Effector CD8-positive, alpha-beta T cell (primary cell): ENCODE measurements at places on chromosomes 12 and 14.

DNA sequence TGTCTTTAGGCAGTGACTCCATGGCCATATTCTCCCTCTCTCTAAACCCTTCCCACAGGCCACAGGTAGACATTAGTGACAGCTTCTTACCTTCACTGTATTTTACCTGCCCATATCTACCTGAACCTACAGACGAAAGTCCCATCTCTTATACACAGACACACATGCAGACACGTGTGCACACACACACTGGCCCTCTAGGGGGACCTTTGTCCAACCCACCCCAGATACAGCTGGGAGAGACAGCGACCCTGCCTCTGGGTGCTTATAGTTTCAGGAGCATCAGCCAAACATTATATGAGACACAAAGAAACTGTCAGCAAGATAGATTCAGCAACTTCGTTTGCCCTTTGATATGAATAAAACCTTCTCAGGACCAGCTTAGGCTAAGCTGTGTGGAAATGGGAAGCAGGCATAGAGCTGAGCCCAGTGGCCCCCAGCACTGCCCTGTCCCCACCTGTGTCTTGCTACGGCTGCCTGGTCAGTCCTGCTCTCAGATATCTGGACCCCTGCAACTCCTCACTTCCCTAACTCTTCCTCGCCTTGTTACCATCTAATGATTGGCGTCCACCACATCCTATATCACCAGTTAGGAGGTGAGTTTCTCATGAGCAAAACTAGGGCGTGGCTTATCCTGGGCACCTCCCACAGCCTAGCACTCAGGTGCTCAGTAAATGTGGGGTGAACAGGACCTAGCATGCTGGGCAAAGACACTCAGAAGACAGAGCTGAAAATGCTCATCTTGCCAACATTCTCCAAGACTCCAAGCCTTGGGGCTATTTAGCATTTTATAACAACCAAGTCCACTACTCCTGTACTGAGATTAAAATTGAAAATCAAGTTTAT lies 12.0 kb upstream of the CD9 start:
- no peak for DNase-seq

DNA sequence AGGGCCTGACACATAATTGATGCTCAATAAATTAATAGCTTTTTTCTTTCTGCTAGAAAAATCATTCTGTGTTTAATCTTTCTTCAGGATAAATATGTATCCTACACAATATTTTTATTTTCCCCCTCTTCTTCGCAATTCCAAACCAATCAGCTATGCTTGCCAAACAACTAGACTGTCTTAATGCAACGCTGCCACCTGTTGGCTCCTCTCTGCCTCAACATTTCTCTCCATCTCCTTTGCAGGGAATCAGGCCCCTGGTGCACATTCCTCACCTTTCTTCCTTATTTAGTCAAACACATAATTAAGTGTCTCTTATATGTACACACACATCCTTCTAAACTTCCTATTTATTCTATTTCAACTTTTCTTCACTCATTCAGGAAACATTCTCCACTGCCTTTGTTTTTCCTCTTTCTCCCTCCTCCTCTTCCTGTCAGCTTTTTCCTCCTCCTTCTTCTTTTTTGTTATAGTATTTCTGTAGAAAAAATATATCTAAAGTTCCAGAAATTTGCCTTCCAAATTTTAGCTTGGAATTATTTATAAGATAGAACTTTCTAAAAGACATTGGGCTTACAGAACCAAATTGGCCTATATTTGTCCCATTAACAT lies 406.0 kb downstream of the PRKD1 start:
- DNase-seq: no peak

- DNase-seq: no peak
Observed at GRCh38 chr12:124391340-124392261, 96.7 kb downstream of the RFLNA start.

DNA sequence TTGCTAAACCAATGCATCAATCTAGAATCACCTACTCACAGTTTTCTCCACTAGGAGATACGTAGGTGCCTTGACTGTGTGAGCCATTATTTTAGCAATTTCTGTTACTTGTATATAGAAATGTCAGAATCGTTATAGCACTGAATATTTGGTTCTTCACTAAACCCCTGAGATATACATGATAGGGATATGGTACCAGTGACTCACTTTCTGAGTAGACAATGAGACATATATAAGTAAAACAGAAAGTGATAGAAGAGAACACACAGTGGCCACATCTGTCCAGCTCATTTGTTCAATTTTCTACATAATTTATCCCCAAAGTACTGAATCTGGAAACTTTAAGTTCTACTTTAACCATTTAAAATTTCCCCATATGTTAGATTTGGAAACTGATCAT lies 1505.5 kb upstream of the TMEM132C start:
- DNase-seq: no peak

DNA sequence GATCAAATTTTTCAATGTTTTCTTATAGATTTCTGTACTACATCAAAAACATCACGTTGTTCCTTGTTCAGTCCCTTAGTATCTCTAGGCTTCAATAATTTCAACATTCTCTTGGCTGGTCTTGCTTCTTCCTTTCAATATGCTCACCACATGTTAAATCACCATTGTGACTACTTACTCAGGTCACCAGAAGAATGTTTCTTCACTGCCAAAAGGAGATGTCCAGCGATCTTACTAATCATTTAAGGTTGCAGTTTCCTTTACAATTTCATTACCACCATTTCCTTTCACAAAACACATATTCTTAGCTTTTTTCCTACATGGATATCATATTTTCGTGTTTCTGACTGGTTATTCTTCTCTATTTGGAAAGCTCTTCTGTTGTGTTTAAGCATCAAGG lies 363.8 kb downstream of the NAV3 start:
- DNase-seq: no peak

DNA sequence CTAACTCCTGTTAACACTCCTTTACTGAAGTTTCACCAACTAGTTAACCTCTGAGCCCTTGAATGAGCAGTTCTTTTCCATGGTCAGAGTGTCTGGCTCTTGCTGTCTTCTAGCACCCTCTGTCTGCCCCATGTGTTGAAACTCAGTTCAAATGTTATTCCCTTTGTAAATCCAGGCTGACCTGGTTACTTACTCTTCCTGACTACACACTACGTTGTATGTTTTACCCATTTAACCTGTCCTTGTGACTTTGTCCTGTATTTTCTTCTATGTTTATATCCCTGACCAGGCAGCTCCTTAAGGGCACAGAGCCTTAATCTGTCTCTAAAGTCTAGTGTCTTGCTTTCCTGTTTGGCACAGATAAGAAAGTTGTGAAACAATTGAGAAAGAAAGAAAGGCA lies 389.0 kb upstream of the RPL10L start:
- no peak for DNase-seq

GRCh38 chr14:84017495-84017894 lies 1512.4 kb upstream of the FLRT2 start:
- DNase-seq: no peak

GRCh38 chr14:50835280-50835679 lies 4.3 kb upstream of the NIN start:
- no peak for DNase-seq

DNA sequence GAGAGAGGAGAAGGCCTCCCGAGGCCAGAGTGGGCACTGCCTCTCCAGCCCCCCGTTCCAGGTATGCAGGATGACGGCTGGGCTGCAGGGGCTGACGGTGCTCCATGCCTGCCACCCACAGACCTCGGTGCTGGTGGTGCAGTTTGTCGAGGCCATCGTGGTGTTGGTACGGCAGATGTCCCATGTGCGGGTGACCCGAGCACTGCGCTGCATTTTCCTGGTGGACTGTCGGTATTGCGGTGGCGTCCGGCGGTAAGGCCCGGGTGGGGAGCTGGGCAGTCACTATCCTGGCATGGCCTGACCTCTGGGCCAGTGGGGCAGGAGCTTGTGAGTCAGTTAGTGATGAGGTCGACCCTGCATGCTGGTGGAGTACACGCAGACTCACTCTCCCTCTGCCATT lies 47.4 kb downstream of the TPCN1 start:
- DNase-seq: no peak

DNA sequence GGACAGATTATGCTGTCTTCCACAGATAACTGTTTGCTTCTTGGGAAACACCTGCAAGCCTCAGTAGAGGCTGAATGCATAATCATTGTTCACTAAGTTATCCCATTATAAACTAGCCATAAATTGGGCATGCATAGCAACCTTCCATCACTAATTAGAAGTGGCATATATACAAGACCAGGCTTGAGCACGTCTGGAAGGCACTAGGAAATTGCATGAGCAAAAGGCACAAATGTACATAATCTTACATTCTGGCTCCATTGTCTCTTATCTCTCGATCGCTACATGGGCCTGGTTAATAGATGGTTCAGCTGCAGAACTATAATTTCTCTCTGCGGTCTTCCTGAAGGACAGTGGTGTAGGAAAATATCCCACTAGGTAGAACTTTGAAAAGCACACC lies 679.2 kb downstream of the RPL10L start:
- DNase-seq: no peak

GRCh38 chr14:75821831-75822521 lies 159.8 kb downstream of the TGFB3 start:
- DNase-seq: no peak

DNA sequence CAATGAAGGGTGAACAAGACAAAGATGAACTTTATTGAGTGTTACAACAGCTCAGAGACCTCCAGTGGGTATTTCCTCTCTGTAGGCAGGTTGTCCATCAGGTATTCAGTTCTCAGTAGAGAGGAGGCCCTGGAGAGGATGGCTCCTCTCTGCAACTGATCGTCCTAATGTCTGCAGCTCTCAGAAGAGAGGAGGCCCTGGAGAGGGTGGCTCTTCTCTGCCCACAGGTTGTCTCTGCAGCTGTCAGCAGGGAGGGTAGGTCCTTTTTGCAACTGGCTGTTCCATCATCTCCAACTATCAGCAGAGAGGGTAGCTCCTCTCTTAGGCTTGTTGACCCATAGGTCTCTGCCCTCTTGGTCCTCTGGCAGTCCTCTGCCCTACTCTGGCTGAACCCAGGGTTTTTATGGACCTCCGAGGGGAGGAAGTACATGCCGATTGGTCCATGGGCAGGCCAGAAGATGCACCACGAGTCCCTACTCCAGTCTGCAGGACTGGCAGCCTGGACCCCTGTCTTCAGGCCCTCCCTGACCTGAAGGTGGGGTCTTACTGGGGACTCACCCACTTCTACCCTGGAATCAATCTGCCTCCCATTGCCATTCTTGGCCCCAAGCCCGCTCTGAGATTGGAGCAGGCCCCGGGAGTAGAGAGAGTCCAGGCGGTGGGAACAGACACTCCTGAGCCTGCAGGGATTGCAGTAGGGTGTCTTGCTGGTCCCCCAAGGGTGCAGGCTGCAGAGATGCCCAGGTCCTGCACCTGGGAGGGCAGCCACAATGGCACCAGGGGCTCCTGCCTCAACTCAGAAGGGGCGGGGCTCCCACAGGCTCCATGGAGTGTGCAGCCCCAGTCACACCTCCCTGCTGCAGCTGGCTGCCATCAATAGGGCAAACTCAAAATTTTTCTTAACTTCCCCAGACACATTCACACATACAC lies 2.3 kb downstream of the TMEM116 start:
- DNase-seq: no peak

DNA sequence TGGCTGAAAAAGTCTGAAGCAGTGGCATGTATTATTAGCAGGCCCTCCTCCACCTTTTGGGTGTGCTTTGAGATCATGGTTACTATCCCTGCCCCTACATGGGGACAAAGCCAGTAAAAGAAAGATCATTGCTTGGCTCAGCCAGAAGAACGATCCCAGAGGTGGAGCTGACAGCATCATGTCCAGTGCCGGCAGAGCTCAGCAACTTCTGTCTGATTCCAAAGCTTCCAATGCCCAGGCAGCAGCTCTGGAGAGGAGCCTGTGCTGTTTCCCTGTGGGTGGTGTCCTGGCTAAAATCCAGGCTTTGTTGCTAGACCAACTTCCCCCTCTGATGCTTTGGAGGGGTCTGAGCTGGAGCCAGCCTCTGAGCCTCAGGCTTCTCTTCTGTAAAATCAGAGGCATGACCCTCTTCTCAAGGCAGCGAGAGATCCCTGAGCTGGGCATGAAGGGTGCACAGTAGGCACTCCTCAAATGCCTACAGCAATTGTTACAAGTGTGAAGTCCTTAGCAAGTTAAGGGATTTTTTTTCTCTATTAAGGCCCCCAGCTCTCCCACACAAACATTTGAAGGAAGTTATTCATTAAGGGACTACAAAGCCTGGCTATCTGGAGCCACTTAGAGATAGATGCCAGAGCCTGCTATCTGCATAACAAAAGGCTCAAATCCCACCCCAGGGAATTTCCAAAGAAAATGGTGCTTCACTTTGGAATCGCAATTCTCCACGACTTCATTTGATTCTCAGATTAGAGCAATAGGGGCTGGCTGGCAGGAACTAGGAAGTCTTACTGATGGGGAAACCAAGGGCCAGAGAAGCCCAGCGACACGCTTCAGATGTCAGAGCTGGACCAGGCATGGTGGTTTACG lies 10.9 kb upstream of the GSC start:
- no peak for DNase-seq

DNA sequence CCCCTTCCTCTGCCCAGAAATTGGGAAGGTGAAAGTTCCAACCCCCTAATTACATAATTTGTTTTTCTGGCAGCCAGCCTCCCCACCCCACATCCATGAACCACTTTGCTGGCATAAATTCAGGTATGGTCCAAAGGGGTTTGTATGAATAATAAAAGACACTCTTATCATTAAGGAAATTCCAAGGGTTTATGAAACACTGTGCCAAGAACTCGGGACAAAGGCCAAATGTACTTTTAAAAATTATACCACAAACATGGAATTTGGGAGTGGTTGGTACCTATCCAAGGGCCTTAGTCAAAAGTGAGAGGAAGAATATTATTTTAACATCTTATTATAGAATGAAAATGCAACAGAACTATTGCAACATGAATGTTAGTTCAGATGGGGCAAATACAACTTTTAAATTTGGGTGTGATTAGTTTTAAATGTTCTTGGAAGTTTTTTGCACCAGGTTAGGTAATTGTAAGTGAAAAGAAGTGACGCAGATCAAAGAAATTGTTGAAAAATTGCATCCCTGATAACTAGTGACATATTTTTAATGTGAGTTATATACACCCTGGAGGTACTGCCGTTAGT lies 217.8 kb downstream of the TMEM117 start:
- DNase-seq: no peak

GRCh38 chr12:130606231-130606630 lies 109.9 kb downstream of the RIMBP2 start:
- DNase-seq: no peak

DNA sequence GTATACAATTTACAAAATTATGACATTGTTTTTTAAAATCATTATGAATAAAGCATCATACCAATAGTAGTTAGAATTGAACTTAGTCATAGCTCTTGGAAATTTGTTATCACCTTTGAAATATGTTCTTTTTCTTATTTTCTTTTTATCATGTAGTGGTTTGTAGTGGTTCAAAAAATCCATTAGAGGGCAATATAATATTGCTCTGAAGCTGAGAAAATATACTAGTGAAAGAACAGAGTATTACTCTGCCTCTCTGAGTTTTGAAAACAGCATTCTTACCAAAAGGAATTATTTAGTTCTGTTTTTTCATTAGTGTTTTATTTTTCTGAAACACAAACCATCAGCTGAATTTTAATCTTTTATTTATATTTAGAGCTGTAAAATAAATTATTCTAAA lies 76.2 kb downstream of the PDZRN4 start:
- no peak for DNase-seq

GRCh38 chr12:106118-106591 lies 39.6 kb downstream of the IQSEC3 start:
- DNase-seq: no peak
